ENCODE measurements at places on chromosomes 11 and 22.

GRCh38 chr11:133559382-133559781 is 27.1 kb upstream of the OPCML start:
- H3K36me3 ChIP-seq: no peaks in the 10 kb centered on the region
- no peak overlapping the region for H3K4me3 ChIP-seq
- H3K27me3 ChIP-seq: no peaks in the 10 kb centered on the region
- peak; percentile 23 for DNase-seq

GRCh38 chr11:56533054-56533740 is 9.9 kb downstream of the OR5M11 start:
- H3K4me3 ChIP-seq: no peak overlapping the region
- H3K36me3 ChIP-seq: no peaks in the 10 kb centered on the region
- H3K27ac ChIP-seq: no peak overlapping the region
- H3K4me1 ChIP-seq: no peaks in the 10 kb centered on the region

DNA sequence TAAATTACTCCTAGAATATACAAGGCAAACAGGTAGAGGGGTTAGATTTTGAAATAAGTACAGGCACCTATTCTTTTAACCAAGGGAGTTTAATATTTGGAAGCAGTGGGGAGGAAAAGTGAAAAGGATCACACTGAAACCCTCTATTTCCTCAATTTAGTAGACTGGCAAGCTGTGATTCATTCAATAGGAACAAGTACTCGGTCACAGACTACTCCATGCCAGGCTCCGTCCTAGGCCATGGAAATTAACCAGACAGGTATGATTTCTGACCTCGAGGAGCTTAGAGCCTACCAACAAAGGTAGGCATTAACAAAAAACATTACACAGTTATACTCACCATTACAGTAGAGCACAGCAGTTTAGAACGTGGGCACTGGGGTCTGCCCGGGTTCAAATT is 40.9 kb downstream of the SIK3 start:
- no peak overlapping the region for H3K4me3 ChIP-seq
- H3K27me3 ChIP-seq: no peaks in the 10 kb centered on the region
- no peak overlapping the region for H3K27ac ChIP-seq
- no peaks in the 10 kb centered on the region for H3K4me1 ChIP-seq
- no peak for DNase-seq
- H3K36me3 ChIP-seq: no peaks in the 10 kb centered on the region

DNA sequence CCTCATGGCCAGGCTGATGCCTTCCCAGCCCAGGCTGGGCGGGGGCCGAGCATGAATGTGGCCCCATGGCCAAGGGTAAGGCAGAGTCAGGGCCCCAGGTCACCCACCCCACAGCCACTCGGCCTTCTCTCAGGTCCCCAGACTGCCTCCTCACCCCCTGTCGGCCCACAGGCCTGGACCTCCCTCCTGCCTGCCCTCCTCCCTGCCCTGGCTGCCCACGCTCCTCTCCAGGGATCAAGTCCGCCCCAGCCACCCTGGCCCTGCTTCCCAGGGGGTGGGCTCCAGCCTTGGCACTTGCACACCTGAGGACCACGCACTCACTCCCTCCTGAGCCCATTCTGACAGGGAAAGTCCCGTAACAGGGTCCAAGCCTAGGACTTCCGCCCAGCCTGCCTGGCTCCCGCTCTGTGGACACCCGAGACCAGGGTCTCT is 37.8 kb upstream of the TH start:
- H3K36me3 ChIP-seq: no peaks in the 10 kb centered on the region
- no peak overlapping the region for H3K4me3 ChIP-seq

- no peaks in the 10 kb centered on the region for H3K4me1 ChIP-seq
- no peak for DNase-seq
- H3K27ac ChIP-seq: no peak overlapping the region
- H3K27me3 ChIP-seq: no peaks in the 10 kb centered on the region
- no peak overlapping the region for H3K4me3 ChIP-seq
These were observed 131.0 kb downstream of the SLC1A2 start for GRCh38 chr11:35288309-35288708.

GRCh38 chr11:11935536-11935935 is 72.9 kb downstream of the DKK3 start:
- peaks cover 73% of the 10 kb centered on the region for H3K36me3 ChIP-seq
- H3K27me3 ChIP-seq: no peaks in the 10 kb centered on the region
- no peak overlapping the region for H3K4me3 ChIP-seq
- H3K27ac ChIP-seq: no peak overlapping the region
- H3K4me1 ChIP-seq: no peaks in the 10 kb centered on the region

GRCh38 chr11:36376888-36377758 is 81.0 kb downstream of the PRR5L start:
- peak overlapping the region; percentile 61 for H3K27ac ChIP-seq
- peaks cover 9% of the 10 kb centered on the region for H3K4me1 ChIP-seq
- no peaks in the 10 kb centered on the region for H3K36me3 ChIP-seq
- H3K4me3 ChIP-seq: peak overlapping the region; percentile 68
- no peaks in the 10 kb centered on the region for H3K27me3 ChIP-seq

GRCh38 chr11:11604370-11604990 is 17.3 kb downstream of the GALNT18 start:
- H3K27me3 ChIP-seq: no peaks in the 10 kb centered on the region
- no peak overlapping the region for H3K4me3 ChIP-seq
- no peak for DNase-seq
- no peak overlapping the region for H3K27ac ChIP-seq
- peaks cover 23% of the 10 kb centered on the region for H3K4me1 ChIP-seq

DNA sequence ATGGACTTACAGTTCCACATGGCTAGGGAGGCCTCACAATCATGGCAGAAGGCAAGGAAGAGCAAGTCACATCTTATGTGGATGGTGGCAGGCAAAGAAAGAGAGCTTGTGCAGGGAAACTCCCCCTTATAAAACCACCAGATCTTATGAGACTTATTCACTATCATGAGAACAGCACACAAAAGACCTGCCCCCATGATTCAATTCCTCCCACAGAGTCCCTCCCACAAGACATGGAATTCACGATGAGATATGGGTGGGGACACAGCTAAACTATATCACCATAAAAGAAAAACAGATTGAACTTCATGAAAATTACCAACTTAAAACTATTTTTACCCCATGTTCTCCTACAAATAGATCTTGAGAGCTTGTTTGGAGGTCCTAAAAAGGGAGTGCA is 19.6 kb downstream of the ENTHD1 start:
- H3K36me3 ChIP-seq: no peaks in the 10 kb centered on the region
- H3K27ac ChIP-seq: no peak overlapping the region
- H3K4me1 ChIP-seq: no peaks in the 10 kb centered on the region
- no peaks in the 10 kb centered on the region for H3K27me3 ChIP-seq
- H3K4me3 ChIP-seq: no peak overlapping the region

DNA sequence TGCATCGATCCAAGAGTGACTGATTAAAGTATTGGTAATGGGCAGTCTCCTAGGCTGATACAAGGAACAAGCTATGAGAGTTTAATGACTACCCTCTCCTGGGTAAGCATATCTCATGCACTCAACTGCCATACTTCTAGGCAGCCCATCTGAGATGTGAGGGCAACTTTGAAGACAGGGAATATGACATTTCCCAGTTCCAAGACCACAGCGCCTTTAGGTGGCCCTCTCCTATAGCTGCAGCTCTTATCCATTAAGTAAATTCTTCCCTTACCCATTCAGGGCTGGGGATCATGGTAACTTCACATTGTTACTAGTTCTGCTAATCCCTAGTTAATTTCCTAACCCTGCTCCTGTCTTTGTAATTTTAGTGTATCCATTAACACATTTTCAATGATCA is 157.3 kb upstream of the CTSC start:
- H3K4me3 ChIP-seq: no peak overlapping the region
- no peaks in the 10 kb centered on the region for H3K4me1 ChIP-seq
- DNase-seq: no peak
- H3K27ac ChIP-seq: no peak overlapping the region
- H3K27me3 ChIP-seq: no peaks in the 10 kb centered on the region
- H3K36me3 ChIP-seq: no peaks in the 10 kb centered on the region

GRCh38 chr22:37310075-37310606 is 27.8 kb downstream of the CYTH4 start:
- no peak overlapping the region for H3K27ac ChIP-seq
- no peak for DNase-seq
- no peaks in the 10 kb centered on the region for H3K4me1 ChIP-seq
- no peaks in the 10 kb centered on the region for H3K27me3 ChIP-seq
- H3K4me3 ChIP-seq: no peak overlapping the region

DNA sequence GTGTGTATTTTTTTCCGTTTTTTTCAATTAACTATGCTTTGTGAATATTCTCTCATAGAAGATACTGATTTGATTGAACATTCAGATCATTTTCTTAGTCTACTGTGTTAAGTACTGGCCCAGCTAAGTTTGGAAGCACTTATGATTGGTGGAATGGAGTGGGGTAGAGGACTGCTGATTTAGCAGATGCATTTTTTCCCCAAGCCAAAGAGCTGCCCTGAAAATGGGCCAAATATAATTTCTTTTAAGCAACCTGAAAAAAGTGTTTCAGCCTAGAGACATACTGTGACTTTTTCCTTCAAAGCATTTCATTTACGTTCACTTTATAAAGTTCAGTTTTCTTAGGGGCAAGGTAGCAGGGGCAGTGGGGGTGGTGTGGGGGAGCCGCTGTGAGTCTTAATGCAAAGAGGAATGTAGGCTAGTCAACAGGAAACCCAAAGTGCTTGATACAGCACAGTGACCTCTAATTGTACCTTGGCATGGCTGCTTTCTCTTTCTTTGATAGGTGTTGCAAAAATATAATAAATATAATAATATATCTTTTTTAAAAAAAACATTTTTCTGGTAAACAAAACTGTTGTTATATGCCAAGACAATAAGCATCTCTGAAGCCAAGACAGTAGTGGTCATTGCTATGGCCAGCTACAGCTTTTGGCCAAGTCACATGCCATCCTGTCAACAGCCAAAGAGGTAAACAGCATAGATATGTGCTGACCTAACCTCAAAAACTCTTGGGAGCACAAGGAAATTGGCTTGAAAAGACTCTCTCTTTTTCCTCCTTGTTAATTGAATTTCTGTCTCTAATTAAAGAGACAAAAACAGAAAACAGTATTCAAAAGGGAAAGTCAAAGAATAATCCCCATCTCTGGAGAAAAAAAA is 58.8 kb downstream of the LIF start:
- no peak overlapping the region for H3K27ac ChIP-seq
- DNase-seq: no peak
- no peaks in the 10 kb centered on the region for H3K27me3 ChIP-seq
- no peak overlapping the region for H3K4me3 ChIP-seq

DNA sequence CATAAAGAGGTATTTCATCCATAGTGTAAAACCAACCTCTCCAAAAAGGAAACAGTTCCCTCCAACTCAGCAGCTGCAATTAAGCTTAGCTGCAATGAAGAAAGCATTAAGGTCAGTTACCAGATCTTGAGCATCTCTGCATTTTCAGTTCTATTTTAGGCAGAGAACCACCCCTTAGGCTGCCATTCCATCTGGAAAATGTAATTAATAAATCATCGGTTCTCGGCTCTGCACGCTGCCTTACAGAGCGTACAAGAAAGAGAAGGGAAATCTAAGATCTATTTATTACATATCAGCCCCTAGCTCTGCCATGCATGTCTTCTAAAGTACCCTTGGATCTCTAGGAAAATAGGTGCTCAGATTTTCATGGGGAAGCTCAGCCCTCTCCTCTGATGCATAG is 71.5 kb downstream of the RCN1 start:
- no peaks in the 10 kb centered on the region for H3K4me1 ChIP-seq
- no peak for DNase-seq
- no peak overlapping the region for H3K27ac ChIP-seq
- H3K36me3 ChIP-seq: no peaks in the 10 kb centered on the region
- no peak overlapping the region for H3K4me3 ChIP-seq
- no peaks in the 10 kb centered on the region for H3K27me3 ChIP-seq

GRCh38 chr22:27674261-27674923 is 127.2 kb downstream of the MN1 start:
- no peaks in the 10 kb centered on the region for H3K4me1 ChIP-seq
- no peak overlapping the region for H3K4me3 ChIP-seq
- no peaks in the 10 kb centered on the region for H3K27me3 ChIP-seq
- no peaks in the 10 kb centered on the region for H3K36me3 ChIP-seq

- no peaks in the 10 kb centered on the region for H3K4me1 ChIP-seq
- no peak overlapping the region for H3K4me3 ChIP-seq
- H3K36me3 ChIP-seq: no peaks in the 10 kb centered on the region
- no peak overlapping the region for H3K27ac ChIP-seq
These were observed 35.6 kb upstream of the PSMA1 start for GRCh38 chr11:14555818-14556217.

- no peak overlapping the region for H3K27ac ChIP-seq
- no peak overlapping the region for H3K4me3 ChIP-seq
- no peak for DNase-seq
- H3K4me1 ChIP-seq: no peaks in the 10 kb centered on the region
- H3K27me3 ChIP-seq: no peaks in the 10 kb centered on the region
- H3K36me3 ChIP-seq: no peaks in the 10 kb centered on the region
These were observed 181.5 kb upstream of the SORL1-AS1 start for GRCh38 chr11:121634273-121634672.

DNA sequence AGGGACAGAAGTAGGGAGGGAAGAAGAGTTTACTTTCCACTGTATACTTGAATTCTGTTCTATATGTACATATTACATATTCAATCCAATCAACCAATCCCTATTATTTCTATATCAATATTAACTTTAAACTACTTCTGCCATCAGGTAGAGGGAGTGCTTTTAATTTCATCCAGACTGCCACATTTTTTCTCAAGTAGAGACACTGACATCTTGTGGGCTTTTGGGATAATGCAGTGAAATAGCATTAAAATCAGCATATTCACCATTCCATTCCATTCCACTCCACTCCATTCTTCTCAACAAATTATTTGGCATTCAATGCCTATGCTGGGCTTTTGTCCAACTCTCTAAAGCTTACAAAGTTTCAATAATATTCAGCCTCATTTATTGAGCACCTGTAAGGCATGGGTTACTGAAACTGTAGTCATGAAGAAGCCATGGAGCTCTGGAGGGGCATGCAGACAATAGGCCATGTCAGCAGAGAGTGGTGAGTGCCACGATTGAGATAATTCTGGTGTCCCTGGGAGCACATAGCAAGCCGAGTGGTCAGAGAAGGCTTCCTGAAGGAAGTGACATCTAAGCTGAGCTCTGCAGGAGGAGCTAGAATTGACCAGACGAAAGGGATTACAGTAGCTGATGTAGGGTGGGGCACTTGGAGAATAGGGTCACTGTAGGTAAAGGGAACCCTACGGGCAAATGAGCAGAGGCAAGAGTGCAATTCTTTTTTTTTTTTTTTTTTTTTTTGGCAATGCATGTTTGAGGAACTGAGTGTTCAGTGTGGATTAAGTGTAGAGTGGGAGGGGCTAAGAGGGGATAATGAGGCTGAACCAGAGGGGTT is 12.8 kb upstream of the CLPB start:
- H3K4me1 ChIP-seq: no peaks in the 10 kb centered on the region
- H3K36me3 ChIP-seq: no peaks in the 10 kb centered on the region
- no peak overlapping the region for H3K27ac ChIP-seq
- DNase-seq: no peak
- no peak overlapping the region for H3K4me3 ChIP-seq

GRCh38 chr11:132072858-132073211 is 702.4 kb downstream of the NTM start:
- H3K27ac ChIP-seq: peak overlapping the region; percentile 66
- no peak overlapping the region for H3K4me3 ChIP-seq
- no peak for DNase-seq
- H3K27me3 ChIP-seq: no peaks in the 10 kb centered on the region

Measured in right atrium auricular region (tissue), 2 donors.